ENCODE measurements at places on chromosomes 1 and 21.
A peak's percentile ranks its signal among the peaks of the same experiment; 100 is the strongest.

- no peak for DNase-seq
These were observed 73.3 kb downstream of the HSF2BP start for GRCh38 chr21:43585924-43586413.

DNA sequence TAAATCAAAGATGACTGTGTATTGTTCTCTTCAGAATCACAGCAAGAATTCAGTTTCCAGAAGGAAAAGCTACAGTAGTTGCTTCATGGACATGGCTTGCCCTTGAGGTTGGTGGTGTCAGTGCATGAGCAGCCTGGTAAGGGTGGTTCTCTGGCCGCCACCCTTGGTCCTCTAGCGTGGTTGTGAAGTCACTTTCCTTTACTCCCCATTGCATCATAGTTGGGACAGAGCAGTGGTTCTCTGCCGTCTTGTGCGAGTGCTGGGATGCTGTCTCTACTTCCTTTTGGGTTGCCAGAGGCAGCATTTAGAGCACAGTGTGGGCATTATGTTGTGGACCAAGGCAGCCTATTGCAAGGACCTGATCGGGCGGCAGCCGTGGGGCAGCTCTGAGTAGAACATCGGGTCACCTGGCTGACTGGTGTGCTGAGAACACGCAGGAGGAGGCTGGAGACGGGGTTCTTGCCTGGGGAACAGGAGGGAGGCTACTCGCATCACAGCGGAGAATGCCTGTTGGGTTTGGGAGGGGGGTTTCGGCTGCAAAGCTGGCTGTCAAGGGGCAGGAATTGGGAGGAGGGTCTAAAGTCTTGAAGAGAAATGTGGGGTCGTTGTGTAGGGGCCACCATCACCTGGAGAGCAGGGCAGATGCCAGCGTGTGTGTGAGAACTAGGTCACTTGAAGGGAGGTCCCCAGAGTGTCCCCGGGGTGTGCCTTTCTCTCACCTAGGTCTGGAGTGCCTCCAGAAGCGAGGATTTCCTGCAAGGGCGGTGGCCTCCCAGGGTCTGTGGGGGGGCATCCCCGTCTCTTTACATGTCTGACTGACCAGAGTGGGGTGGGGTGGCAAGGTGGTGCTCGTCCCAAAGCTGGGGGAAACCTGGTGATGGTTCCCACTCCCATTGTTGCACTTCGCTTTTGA lies 6.3 kb downstream of the ARF1 start:
- no peak for DNase-seq

- DNase-seq: no peak
These were observed 210.9 kb downstream of the TRABD2B start for GRCh38 chr1:47786316-47786715.

- DNase-seq: peak; percentile 82
These were observed 18.2 kb upstream of the RC3H1 start for GRCh38 chr1:174040387-174040786.

- DNase-seq: no peak
These were observed 99.6 kb downstream of the ZZZ3 start for GRCh38 chr1:77582905-77583304.

GRCh38 chr1:18597160-18598042 lies 33.2 kb upstream of the PAX7 start:
- DNase-seq: peak; percentile 44

DNA sequence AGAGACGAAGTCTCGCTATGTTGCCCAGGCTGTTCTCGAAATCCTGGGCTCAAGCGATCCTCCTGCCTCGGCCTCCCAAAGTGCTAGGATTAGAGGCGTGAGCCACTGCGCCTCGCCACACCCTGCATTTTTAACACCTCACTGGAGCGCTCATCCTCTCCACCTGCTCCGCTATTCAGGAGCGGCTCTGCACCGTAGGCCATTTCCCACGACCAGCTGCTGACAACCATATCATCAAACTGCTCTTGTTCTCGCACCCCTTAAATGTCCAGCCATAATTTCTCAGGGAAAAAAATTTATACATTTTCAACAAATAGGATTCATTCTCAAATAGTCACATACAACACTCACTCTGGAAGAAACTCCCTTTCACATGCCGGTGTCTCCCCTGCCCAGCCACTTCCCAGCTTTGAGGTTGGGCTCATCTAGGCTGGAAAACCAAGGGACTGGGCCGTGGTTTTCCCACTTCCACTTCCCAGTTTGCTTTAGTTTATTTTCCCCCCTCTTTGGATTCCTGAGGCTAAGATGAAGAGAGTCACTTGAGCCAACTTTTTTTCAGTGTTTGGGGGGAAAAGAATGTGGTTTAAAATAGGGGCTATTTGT lies 639 bp upstream of the IPO9 start:
- DNase-seq: no peak

DNA sequence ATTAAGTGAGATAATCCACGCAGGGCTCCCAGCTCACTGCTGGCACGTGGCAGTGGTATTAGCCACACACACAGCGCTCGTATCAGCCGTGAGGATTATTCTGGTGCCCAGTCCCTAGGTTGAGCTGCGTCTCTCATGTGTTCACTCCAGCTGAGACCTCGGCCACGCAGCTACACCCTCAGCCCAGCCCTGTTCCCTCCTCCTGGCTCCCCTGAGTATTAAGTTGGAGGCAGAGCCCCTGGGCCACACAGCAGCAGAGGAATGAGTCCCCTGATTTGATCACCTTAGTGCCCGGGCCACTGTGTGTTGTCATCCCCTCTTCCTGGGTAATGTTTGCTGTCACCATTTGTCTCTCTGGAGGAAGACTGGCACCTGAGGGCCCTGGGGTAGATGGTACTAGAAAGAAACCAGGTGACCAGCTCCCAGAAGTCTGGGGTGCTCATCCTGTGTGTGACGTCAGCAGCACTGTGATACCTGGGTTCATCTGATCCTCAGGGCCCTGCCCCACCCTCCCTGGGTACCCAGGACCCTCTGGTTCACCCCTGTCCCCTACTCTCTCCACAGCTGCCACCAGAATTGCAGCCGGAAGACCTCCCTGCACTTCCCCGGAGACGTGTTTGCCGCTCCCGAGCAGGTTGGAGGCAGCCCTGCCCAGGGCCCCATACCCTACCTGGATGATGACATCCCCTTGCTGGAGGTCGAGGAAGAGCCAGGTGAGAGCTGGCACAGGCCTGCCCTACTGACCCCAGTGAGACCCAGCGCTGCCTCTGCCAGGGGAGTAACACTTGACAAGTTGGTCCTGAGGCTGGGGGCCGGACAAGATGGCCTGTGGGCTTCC lies 40.1 kb downstream of the DISP3 start:
- DNase-seq: no peak

GRCh38 chr21:46033410-46034400 lies 52.1 kb downstream of the COL6A1 start:
- no peak for DNase-seq

DNA sequence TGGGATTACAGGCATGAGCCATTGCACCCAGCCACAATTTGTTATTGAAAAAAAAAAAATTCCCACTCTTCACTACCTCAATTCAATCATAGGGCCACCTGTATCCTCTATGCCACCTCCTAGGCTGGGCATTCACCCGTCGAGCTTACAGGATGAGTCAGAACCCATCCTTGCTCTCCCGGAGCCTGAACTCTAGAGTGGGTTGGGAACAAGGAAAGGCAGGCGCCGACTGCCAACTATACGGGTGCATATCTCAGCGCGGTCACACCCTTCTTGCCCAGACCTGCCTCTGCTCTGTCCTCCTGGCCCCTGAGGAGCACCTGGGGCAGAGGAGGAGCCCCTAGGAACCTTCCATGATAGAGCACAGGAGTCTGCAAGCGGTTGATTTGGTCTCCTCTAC lies 21.4 kb upstream of the LBR start:
- no peak for DNase-seq

- DNase-seq: no peak
These were observed 1.2 kb downstream of the PPP1R8 start for GRCh38 chr1:27831568-27832410.

GRCh38 chr1:49306507-49307070 lies 529.9 kb upstream of the BEND5 start:
- no peak for DNase-seq

GRCh38 chr21:38938769-38939168 lies 133.0 kb downstream of the ETS2 start:
- no peak for DNase-seq

DNA sequence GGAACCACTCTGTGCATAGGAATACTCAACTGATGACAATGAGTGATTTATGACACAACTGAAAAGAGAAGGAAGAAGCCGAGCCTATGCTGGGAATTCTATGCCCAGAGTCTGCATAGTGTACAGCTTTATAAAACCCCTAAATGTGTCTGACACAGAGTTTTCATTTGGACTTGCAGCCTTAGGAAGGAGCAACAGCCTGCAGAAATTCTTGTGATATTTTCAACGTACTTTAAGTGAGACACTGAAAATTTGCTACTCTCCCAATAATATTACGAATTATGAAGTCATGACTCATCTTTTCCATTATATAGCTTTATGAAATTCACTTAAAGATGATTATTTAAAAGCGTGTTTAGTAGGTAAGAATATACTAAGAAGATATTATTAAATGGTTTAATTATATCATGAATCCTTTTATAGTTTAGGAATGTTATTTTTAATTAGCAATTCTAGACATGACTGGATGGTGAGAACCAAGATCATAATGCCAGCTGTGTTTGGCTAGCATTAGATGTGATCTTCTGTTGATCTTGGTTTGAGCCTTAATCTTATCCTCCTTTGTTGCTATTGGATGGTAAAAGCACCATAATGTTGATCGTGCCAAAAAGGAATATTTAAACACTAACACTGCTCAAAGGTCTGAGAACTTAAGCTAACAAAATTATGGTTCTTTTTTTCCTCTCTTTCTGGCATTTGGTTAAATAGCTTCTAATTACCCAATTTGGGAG lies 785.1 kb upstream of the ADGRL4 start:
- no peak for DNase-seq

DNA sequence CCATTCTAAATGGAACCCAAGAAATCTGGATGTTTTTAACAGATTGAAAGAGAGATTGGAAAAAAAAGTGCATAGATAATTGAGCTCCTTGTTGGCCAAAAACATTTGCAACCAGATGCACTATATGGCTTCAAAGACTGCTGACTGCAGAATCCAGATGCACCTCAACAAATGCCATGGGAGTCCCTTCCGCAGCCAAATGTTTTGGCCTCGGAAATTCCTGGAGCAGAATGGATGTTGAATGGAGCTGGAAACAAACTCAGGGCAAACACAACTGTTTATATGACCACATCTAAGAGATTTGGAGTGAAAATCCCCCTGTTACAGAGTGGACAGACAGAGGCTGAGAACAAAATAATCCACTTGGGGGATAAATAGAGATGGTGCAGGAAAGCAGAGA lies 285.0 kb upstream of the NFIA start:
- no peak for DNase-seq

GRCh38 chr1:44999232-44999631 lies 11.9 kb downstream of the HECTD3 start:
- DNase-seq: no peak

DNA sequence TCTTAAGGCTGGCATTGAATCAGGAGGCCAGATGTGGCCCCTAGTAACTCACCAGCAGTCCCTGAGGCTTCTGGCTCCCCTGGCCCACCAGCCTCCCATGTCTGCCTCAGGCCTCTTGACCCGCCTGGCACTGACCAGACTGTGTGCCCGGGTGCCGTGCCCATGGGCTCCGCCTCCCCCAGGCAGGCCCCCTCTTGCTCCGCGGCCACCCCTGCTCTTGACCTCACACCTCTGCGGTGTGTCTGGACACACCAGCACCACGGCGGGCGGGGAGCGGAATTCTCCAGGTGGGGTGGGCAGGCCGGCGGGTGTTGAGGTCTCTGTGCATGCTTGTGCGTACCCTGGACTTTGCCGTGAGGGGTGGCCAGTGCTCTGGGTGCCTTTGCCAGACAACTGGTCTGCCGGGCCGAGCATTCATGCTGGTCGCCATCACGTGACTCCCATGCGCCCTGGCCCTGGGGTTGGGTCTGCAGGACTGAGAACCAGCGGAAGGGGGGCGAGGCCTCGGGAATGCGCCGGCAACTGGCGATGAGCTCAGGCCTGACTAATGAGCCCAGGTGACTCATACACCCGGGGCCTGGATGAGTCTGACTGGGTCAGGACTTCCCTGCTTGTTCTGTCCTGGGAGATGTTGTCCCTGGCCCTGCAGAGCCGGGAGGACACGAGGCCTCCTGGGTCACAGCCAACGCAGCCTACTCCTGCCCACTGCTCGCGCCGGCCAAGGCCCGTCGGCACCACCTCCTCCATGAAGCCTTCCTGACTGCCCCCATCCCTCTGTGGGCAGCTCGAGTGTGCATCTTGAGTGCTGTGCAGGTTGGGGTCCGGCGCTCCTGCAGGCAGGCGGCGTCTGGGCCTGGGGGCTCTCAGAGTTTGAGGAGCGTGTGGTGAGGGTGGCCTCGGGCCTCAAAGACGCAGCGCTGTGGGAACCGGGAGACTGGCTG lies 22.6 kb downstream of the COL18A1 start:
- DNase-seq: no peak

Data from NCI-H1105 (cell line).